IPS DF 19.7 (cell line): ENCODE measurements at places on chromosomes 7 and 10.

DNA sequence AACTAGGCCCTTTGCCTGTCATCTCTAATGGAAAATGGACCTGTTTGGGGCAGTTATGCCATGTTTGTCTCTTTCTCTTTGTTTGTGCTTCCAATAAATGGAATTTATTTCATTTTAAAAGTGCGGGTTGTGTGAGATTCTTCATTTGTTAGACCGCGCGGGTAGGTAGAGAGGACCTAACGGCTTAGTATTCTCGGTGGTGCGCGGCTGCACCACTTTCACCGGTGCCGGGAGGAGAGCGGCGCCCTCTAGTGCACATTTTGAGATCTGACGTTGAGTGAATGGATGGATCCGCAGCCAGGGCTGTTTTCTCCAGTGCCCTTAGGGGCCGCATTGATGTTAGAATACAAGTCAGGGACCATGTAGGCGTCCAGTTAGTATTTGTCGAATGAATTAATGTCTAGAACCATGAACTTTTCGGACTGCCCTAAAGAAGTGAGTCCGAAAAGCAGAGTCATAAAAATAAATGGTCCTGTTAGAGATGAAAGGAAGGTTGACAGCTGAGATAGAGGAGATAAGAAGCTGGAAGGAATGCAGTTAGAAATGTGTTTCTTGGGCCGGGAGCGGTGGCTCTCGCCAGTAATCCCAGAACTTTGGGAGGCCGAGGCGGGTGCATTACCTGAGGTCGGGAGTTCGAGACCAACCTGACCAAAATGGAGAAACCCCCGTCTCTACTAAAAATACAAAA is 29.3 kb upstream of the GIMAP8 start:
- DNase-seq, result no peak

GRCh38 chr7:157855452-157856213 is 518.8 kb downstream of the DNAJB6 start:
- no peak for DNase-seq

GRCh38 chr7:94923412-94923811 is 16.0 kb downstream of the PPP1R9A start:
- no peak for DNase-seq

GRCh38 chr7:114925434-114925833 is 3.5 kb downstream of the MDFIC start:
- no peak for DNase-seq

DNA sequence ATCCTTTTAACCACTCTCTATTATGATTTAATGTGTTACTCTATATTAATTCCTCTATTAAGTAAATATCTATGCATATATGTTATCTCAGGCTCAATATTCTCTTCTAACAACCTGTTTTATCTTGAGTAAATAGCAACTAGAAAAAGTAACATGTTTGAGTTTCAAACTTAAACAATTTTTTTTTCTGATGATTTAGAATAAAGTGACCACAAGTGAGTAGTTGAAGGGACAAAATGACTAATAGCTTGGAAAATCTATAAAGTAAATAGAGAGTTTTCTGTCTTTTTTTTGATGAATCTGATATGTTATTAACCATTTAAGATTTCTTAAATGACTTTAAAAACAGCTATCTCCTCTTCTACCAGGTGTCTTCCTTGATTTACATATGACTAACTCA is 483.8 kb downstream of the TFEC start:
- DNase-seq, result no peak

- no peak for DNase-seq
These were observed 1020.1 kb downstream of the NXPH1 start for GRCh38 chr7:9453521-9453920.

GRCh38 chr7:92751902-92752901 is 84.2 kb downstream of the CDK6 start:
- DNase-seq, result no peak

- DNase-seq, result no peak
These were observed 178.4 kb downstream of the NSUN6 start for GRCh38 chr10:18472977-18473376.

DNA sequence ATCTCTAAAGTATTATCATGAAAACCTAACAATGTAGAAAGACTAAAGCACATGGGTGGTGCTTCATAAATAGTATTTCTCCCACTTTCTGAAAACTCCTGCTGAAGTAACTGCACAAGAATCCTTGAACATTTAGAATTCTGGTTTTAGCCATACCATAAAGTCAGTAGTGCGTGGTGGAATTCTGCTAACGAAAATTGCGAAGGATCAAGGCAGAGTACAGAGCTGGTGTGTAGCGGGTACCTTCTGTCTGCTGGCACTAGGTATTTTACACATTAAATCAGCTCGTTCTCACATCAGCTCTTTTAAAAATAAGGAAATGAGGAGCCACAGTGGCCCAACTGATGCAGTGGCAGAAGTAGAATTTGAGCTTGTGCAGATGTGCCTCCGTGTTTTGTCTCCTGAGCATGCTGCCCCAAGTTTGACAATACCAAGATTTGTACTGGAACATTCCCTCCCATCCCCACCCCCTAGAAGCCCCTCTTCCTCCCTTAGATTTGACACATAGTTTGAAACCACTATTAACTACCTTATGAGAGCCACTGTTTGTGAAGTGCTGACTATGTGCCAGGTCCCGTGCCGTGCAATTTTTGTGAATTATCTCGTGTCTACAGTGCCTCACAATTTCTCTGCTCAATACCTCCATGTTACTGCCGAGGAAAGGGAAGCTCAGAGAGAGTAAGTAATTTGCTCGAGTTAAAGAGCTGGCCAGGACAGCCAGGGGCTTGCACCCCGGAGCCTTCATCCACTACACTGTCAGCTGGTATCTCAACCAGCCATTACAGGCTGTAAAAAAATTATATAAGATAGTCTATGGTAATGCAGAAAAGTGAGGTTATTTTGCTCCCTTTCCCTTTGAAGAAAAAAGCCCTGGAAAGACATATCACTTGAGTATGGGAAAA is 66.9 kb downstream of the EGFR start:
- DNase-seq, result no peak

GRCh38 chr10:123298583-123298982 is 144.4 kb downstream of the BUB3 start:
- DNase-seq, result no peak

GRCh38 chr10:27536437-27536836 is 32.3 kb downstream of the RAB18 start:
- no peak for DNase-seq

- no peak for DNase-seq
These were observed 184.8 kb downstream of the GNAI1 start for GRCh38 chr7:80319461-80319860.

DNA sequence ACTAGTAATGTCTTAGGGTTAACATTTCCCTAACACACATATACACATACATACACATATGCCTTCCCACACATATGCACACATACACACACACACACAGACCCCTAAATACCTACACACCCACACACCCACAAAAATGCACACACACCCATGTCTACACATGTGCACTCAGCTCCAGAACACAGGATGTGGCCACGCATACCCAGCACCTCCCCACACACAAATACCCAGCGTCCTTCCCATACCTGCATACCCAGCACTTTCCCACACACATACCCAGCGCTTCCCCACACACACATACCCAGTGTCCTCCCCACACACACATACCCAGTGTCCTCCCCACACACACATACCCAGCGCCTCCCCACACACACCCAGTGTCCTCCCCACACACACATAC is 534.9 kb downstream of the DNAJB6 start:
- no peak for DNase-seq

- no peak for DNase-seq
These were observed 21.0 kb downstream of the ZCWPW1 start for GRCh38 chr7:100407285-100408180.

DNA sequence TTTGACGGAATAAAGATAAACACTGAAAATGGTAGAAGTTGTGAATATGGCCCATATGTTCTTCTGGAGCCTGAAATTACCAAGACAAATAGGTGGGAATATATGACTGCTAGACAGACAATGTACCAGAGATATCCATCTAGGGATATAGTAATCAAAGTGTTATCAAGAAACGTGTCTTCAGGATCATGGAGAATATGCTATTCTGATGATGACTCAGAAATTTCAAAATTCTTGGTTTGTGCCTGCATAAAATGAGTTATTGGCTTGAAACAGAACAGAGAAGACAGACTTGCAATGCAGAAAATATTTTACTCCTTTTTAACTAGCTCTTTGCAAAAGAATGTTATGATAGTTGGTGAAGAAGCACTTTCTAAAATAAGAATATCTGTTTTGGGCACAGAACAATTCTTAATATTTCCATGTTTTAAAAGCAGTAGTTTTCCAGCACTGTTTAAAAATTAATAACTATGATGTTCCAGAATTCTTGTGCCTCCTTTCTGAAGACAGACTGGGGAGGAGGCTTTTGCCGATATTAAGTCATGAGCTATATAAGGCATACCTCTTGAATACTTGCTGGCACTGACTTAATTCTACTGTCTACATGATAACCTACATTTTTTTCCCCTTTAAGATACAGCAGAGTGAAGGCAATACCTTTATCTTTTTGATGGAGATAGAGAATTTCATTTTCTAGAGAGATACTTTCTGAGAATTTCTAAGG is 34.4 kb upstream of the CABCOCO1 start:
- DNase-seq, result no peak

DNA sequence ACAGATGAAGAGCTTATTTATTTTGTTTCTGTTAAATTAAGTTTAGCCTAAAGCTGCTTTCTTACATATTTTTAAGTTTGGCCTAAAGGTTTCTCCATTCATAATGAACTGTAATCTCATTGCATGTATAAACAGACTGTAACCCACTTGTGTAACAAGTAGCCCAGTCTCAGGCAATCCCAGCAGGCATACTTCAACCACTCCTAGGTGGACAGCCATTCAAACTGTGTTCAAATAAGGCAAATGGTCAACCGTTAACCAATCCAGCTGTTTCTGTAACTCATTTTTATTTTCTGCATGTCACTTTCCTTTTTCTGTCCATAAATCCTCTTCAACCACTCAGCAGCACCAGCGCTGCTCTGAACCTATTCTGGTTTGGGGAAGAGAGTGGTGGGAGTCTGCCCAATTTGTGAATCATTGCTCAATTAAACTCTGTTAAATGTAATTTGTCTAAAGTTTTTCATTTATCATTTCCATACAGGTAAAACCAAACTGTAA is 35.9 kb downstream of the PHYHIPL start:
- no peak for DNase-seq

- DNase-seq, result no peak
These were observed 389.4 kb upstream of the AUTS2 start for GRCh38 chr7:69208848-69209247.

GRCh38 chr7:73812996-73813395 is 17.8 kb upstream of the CLDN4 start:
- no peak for DNase-seq

- no peak for DNase-seq
These were observed 49.3 kb upstream of the HBP1 start for GRCh38 chr7:107119376-107120105.

- DNase-seq, result no peak
These were observed 718 bp upstream of the FZD1 start for GRCh38 chr7:91263384-91264045.

DNA sequence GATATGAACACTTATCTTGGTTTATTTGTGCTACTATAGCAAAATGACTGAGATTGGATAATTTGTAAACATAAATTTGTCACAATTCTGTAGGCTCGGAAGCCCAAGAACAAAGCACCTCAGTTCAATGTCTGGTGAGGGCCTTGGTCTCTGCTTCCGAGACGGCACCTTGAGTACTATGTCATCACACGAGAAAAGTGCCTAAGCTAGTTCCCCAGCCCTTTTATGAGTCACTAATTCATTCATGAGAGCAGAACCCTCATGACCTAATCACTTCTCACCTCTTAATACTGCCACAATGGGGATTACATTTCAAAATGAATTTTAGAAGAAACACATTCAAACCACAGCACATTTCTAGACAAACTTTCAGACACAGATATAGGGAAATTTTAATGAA is 52.0 kb upstream of the PRSS1 start:
- DNase-seq, result no peak

DNA sequence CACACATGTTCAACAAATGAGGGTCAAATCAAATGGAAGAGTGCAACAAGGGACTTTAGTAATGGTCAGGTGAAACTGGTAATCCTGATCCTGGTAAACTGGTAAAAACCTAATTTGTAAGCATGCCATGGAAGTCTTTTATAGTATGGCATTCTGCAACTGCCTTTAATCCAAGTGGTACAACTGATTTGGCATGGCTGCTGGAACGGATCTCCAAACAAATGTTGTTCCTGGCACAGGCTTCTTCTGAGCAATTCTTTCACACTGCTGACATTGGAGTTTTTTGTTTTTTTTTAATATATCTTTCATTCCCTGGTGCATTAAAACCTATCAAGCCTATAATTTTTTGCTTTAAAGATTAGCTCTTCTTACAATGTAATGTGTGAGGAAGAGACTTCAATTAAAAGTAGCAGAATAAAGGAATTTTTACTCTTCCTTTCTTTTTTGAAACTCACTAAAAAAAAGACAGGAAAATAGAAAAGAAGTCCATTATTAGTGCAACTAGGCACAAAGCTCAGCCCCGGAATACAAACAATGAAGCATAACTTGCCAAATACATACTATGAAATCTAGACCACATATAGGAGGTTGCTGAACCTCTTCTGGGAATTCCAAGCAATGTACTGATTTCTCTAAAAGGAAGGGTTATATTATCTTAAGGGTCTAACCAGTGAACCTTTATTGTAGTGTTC is 79.3 kb upstream of the OIT3 start:
- DNase-seq, result no peak

DNA sequence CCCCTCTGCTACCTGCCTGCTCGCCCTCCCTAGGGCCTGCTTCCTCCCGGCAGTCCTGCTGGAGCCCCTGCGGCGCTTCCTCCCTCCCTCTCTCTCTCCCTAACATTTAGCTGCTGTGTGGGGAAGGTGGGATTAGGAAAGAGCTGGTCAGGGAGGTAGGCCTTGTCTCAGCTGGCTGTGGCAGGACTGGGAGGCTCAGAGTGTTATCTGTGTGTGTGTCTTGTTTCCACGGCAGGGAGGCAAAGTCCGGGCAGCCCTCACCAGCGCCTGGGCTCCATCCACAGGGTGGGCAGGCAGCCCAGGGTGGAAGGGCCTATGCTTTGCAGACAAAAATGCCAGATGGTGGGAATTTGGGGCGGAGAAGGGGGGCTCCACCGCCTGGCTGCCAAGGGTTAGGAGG is 105.7 kb downstream of the RPS24 start:
- no peak for DNase-seq

DNA sequence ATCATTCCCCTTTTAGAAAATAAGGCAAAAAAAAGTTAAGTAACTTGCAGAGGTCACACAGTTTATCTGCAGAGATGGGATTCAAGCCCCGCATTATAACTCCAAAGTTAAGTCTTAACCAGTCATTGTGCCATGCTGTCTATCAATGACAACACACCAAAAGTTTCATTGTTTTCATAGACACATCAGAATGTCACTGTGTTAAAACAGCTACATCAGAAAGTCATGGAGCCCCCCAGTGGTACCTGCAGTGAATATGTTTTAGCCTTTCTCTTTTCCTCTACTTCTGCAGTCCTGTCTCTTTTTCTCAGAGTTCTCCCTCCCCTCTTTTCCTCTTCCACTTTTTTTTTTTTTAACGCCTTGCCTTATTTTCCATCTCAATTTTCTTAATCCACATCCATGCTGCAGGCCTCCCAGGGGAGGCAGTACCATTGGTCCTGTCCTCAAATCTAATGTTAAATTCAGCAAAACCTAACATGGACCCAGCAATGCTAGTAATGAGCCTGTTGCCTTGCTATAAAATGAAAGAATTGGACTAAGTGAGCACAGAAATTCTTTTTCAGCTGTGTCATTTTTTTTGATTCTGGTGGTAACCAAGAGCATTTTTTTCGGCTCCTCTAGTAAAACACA is 3.8 kb upstream of the NRCAM start:
- DNase-seq, result no peak
